ENCODE measurements at places on chromosomes 5 and 9.

DNA sequence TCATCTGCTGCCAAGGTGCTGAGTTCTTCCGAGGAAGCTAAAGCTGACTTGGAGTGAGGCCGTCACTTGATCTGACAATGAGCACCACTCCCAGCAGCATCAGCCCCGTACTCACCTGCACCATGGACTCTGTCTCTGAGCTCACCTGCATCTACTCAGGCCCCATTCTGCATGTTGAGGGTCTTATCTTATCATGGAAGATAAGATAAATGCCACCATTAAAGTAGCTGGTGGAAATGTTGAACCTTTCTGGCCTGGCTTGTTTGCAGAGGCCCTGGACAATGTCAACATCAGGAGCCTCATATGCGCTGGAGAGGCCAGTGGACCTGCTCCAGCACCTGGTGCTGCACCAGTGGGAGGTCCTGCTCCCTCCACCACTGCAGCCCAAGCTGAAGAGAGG lies 35.0 kb upstream of the HMGCS1 start:
- DNase-seq, result no peak

- no peak for DNase-seq
Measured at GRCh38 chr9:88808761-88809354, 182.4 kb upstream of the S1PR3 start.

- DNase-seq, result no peak
Measured at GRCh38 chr5:80177236-80177635, 78.6 kb downstream of the SERINC5 start.

GRCh38 chr5:95778713-95779436 lies 43.7 kb downstream of the GLRX start:
- no peak for DNase-seq

GRCh38 chr5:170681013-170681433 lies 102.5 kb upstream of the GABRP start:
- peak; percentile 71 for DNase-seq

DNA sequence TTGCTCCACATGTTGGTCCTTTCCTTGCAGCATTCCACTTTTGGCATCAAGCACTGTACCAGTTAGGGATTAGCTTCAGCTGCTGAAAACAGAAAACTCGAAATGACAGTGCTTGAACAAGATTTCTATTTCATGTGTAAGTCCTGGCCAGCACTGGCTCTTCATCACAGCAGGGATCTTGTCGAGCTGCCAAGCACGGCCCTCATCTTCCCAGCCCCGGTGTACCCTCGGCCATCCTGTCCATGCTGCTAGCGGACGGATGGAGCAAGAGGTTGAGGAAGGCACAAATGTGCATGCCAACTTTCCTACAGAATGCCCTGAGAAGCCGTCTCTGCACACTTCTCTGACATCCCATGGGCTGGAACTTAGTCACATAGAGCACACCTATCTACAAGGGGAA lies 130.6 kb downstream of the TENT4A start:
- DNase-seq, result no peak

GRCh38 chr9:101398930-101399642 lies 435 bp downstream of the ZNF189 start:
- no peak for DNase-seq

DNA sequence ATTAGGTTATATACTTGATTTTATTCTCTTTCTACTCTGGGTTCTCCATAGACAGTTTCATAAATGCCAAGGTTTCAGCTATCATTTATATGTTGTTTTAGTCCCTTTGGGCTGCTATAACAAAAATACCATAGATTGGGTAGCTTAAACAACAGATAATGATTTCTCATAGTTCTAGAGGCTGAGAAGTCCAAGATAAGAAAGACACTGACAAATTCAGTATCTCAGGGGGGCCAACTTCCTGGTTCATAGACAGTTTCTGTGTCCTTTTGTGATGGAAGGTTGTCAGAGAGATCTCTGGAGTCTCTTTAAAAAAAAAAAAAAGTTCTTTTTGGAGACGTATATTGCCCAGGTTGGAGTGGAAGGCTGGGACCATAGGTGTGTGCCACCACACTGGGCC lies 113.3 kb downstream of the SCAMP1 start:
- no peak for DNase-seq

GRCh38 chr5:154899151-154899816 lies 38.7 kb downstream of the GEMIN5 start:
- DNase-seq, result no peak

- DNase-seq, result no peak
Measured at GRCh38 chr5:104111632-104112031, 549.0 kb upstream of the NUDT12 start.

GRCh38 chr5:128538250-128539037 lies 399 bp upstream of the FBN2 start:
- no peak for DNase-seq

- no peak for DNase-seq
Measured at GRCh38 chr5:153780876-153781705, 257.6 kb downstream of the FAM114A2 start.

DNA sequence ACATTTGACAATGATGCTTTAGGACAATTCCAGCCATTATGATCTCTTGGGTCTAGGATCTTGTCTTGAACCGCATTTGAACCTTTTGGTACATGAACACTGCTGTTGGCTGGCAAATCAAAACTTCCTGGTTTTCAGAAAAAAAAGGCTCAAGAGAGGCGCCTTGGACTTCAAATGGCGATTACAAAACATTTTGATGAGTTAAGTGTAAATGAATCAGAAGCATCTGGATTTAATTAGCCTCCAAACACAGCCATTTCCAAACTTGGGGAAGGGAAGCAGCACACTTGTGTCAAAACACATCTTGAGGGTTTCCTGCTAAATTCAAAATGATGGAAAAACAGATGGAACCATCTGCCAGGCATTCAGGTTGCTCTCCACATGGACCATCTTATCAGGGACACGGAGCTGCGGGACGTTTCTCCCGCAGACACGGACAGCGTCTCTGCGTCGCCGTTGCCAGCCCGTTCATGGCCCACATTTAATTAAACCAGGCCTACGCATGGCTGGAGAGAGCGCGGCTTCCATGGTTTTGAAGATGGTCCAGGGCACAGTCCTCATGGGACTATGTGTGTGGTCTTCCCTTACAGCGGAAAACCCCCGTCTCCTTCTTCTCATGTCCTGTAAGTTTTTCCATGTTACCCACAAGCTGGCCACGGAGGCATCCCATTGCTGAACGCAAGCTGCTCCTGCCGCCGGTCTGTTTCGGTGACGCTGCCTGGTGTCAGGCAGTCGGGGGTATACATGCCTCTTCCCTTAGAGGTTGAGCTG lies 55.8 kb upstream of the PTCH1 start:
- no peak for DNase-seq

DNA sequence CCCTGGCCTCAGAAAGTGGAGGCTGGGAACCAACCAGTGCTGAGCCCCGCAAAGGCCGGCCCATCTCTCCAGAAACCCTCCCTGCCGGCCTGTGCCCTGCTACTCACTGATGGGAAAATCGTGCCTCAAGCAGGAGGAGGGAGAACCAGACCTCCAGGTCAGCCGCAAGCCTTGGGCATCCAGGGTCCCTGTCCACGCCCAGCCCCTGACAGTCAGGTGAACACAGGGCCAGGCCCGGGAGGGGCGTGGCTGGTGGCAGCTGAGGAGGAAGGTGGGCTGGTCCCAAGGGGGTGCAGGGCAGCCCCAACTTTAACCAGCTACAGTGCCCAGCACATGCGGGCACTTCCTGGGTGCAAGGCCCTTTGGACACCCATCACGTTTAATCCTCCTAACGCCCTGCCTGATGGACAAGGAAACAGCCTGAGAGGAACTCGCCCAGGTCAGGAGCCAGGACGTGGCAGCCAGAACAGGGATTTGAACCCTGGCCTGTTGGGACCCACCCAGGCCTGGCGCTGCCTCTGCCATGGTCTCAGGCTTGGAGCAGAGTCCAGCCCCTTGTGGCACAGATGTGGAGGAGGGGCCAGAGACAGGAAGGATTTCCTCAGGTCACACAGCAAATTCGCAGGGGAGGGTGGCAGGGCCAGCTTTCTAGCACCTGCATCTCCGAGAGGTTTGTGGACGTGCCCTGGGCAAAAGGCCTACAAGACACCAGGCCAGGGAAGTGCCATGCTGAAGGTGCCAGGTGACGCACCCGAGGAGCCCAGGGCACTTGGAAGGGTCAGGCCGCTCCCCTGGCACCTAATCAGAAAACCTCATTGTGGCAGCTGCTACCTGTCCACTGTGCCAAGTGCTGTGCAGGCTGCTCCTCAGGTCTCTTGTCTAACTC lies 4.5 kb downstream of the RALGDS start:
- no peak for DNase-seq

DNA sequence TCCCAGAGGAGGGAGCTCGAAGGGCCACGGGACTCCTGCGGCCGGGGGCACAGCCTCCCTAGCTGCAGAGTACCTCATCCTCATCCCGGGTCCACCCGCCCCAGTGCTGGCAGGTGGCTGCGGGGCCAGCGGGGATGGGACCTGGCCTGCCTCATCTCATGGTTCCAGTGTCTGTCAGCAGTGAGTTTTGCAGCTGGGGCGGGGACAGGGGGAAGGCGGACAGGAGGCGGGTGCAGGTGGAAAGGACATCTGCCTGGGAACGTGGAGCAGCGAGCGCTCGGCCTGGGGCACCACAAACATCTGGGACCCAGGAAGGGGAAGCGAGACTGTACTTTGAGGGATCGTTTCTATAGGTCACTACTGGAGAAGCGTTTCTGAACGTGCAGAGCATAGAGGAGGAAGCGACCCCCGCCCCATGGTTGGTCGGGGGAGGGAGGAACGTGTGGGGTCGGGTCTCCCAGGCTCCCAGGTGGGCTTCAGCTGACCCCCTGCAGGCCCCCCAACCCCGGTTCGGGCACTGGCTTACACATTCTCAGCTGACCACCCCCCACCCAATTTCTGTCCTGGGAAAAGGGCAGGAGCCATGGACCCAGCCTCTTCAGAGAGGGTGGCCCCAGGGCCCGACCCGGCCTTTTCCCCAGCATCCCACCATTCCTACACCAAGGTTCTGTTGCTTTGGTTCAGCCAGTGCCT lies 56.5 kb upstream of the NOTCH1 start:
- no peak for DNase-seq

GRCh38 chr9:127083138-127083980 lies 39.1 kb downstream of the ANGPTL2 start:
- DNase-seq, result no peak

DNA sequence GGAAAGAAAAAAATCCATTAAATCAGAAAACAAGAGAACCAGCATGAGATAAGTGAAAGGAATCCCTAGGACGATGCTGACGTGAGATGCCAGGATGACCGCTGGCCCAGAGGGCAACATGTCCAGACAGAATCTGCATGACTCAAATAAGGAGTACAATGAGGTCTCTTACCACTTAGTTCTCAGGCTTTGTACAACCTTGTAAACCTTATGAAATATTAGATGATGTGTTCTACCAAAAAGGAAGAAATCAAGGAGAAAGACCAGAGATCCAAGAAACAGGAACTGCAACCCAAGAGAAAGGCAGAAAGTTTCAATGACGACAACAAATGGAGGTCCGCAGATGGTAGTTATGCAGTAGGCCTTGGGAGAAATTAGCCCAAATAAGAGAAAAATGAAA lies 2.8 kb upstream of the GPR150 start:
- no peak for DNase-seq

- no peak for DNase-seq
Measured at GRCh38 chr9:134892820-134893420, 12.3 kb downstream of the FCN2 start.

GRCh38 chr9:134026581-134026980 lies 1.3 kb downstream of the BRD3OS start:
- DNase-seq, result no peak

DNA sequence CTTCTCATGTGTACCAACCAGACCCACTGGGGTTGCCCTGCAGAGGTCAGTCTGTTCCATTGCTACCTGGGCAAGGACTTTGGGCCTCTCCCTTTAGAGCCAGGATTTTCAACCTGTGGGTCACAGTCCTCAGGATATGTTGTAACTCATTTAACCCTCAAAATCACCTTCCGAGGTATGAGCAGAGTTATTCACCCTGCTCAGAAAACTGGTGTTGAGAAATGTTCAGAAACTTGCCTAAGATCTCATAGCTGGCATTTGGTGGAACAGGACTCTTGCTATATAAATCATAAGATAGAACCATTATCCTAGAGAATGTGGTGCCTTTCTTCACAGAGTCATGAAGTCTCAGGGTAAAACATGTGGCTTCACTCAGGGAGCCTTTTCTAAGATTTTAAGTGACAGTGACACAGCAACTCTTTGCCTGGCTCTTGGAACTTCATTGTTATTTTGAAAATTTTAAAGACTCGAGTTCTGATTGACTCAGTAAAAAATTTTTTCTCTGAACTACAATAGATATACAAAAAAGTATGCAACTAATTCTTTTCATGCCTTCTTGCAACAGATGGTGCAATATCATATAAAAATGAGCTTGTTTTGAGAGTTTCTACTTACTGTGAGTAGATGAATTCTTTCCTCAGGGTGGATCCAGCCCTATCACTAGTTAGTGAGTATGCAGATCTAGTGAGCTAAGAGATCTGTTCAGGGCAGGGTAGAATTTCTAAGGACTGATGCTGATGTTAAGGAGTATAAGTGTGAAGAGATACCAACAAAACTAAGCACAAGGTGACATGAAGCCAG lies 29.5 kb downstream of the CAST start:
- DNase-seq, result no peak

DNA sequence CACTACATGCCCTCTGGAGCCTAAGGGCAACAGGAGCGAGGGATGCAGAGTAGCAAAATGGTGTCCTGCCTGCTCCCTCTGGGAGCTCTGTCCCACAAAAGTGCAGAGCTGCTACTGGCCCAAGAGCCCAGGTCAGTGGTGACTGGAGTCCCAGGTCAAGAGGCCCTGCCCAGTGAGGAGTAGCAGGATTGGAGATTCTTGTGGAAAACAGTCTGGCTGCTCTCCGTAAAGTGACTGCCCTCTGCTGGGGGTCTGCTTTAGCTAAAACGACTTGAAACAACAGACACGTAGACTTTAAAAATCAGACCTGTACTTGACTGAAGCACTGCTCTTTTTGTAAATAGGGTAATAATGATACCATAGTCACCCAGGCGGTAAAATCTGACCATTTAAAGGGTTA lies 917.0 kb downstream of the MAT2B start:
- no peak for DNase-seq

- no peak for DNase-seq
Measured at GRCh38 chr5:169100735-169101075, 200.2 kb downstream of the SLIT3 start.

GRCh38 chr9:100074989-100075388 lies 23.8 kb downstream of the ERP44 start:
- DNase-seq, result no peak

- DNase-seq, result no peak
Measured at GRCh38 chr5:154332451-154332850, 113.3 kb upstream of the SAP30L start.

- DNase-seq, result no peak
Measured at GRCh38 chr5:67552773-67553172, 356.2 kb upstream of the CD180 start.

DNA sequence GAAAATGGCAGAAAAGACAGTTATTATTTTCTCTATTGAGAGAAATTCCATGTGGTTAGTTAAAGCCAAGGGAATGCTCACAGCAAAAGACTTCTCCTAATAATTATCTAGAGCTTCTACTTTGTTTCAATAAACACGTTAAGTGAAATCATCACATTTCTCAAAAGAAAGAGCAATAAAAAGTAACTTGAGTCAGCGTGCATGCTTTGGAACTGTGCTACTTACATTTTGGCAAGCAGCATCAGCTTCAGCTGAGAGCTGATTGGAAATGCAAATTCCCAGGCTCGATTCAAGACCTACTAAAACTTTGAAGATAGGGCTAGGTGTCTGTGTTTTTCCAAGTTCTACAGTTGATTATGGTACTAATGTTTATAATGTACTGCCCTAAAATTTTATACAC lies 132.1 kb downstream of the CDH18 start:
- no peak for DNase-seq
